ENCODE measurements at places on chromosomes 3 and 15.

- DNase-seq = no peak
Measured at GRCh38 chr3:13030684-13031083, 42.5 kb downstream of the IQSEC1 start.

- no peak for DNase-seq
Measured at GRCh38 chr3:101725890-101726275, 1.5 kb downstream of the CEP97 start.

- no peak for DNase-seq
Measured at GRCh38 chr3:151611419-151611818, 122.3 kb upstream of the AADACL2 start.

DNA sequence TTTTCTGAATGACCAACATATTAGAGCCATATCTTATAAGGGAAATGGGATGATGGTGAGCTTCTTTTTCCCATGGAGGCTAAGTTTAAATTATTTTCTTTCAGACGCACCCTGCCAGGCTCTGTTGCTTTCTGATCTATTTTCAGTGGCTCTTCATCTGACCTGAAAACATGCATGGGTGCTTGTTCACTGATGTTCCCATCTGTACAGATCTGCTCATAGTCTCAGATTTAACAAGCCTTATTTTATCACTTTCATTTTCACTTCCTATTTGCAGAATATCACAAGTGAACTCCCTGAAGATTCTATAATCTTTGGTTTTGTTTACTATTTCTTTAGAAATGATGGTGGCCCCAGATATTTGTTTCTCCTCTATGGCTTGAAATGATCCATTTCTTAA is 31.1 kb upstream of the SUCLG2 start:
- no peak for DNase-seq

DNA sequence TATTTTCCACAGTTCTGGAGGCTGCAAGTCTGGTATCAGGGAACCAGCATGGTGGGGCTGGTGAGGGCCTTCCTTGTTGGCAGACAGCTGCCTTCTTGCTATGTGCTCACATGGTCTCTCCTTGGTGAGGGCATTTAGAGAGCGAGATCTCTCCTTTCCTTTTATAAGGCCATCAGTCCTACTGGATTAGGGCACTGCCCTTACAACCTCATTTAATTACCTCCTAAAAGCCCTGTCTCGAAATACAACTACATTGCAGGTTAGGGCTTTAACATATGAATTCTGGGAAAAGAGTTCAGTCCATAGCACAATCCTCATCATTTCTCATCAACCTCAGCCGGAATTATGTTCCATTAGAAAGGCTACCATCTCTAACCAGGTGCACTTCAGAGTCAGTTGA is 21.9 kb downstream of the ISL2 start:
- DNase-seq = no peak

GRCh38 chr3:55937301-55937700 is 450.2 kb upstream of the WNT5A start:
- DNase-seq = no peak

DNA sequence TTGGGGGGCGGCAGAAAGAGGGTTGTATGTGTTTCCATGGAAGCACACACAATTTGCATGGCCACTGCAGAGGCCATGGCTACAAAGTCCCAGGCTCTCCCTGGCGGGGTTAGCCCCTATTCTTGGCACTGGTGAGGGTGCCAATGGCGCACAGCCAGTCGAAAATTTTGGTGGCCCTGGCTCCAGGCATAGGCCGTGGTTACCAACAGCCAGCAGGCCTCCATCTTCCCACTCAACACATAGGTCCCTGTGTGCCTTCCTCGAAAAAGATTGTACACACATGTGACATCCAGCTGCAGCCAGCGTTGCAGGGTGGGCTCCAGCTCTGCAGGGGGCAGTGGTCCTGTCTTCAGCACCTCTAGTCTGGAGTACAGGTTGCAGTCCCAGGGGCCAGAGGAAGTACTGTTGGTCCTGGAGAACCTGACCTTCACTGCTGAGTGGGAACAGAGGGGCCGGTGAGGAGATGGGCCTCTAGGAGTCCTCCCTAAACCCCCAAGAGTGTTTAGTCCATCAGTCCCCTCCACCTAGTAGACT is 7.1 kb downstream of the P4HTM start:
- DNase-seq = no peak

DNA sequence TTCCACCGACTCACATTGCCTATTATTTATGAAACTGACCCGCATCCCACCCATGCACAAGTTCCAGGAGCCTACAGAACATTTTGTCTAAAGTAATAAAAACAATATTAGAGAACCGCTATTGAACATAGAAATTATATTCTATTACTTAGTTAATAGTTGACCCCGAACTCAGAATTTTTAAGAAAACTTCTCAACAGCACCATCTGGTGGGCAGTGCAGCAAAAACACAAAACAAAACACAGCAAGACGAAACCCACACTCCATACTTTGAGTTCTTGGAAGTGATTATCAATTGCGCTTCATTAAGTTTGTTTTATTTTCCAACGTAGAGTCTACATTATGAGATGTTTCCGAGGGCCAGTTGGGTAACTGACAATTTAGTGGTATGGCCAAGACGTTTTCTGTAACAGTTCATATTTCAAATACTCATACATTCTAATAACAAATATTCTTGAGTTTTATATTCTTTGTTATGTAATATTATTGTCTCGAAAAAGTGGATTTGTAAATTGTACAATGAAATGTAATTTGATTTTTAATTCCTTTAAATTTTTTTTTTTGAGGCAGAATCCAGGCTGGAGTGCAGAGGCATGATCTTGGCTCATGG is 24.0 kb upstream of the C3orf70 start:
- DNase-seq = no peak

DNA sequence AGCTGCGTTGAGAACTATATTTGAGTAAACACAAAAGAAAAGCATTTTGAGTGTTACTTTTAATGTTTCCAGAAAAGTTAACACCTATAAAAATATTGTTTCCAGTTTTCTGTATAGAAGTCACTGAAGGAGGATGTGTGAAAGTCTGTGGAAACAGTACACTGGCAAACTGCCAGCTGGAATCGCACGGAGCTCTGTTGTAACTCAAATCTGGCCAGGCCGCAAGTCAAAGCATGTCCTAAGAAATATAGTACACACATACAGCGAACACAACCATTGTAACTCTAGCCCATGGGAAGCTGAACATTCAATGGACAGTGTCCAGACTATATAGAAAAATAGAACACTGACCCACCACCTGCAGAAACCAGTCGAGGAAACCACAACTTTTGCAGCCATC is 657.2 kb downstream of the FHIT start:
- DNase-seq = no peak

GRCh38 chr15:61483599-61483998 is 254.5 kb upstream of the RORA start:
- no peak for DNase-seq

- no peak for DNase-seq
Measured at GRCh38 chr3:161265916-161266571, 44.9 kb downstream of the NMD3 start.

- DNase-seq = peak; percentile 71
Measured at GRCh38 chr15:89874926-89875564, 18.7 kb downstream of the AP3S2 start.

GRCh38 chr15:63599401-63600000 is 2.3 kb downstream of the FBXL22 start:
- DNase-seq = no peak

DNA sequence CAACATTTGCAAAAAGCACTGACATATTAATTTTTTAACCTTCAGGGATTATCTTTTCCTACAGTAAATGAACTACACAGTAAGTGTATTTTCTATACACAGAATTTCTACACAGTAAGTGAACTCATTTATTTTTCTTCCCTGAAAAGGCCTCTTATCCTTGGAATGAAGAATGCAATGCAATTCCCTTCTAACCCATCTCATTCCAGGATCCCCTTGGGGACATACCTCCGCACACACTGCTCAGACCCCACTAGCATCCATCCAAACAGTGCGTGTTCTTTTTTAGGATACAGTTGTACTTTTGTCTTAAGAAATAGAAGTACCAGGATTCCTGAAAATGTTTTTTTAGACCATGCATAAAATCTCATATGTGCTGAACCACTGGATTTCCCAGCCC is 152.8 kb downstream of the UACA start:
- DNase-seq = no peak

DNA sequence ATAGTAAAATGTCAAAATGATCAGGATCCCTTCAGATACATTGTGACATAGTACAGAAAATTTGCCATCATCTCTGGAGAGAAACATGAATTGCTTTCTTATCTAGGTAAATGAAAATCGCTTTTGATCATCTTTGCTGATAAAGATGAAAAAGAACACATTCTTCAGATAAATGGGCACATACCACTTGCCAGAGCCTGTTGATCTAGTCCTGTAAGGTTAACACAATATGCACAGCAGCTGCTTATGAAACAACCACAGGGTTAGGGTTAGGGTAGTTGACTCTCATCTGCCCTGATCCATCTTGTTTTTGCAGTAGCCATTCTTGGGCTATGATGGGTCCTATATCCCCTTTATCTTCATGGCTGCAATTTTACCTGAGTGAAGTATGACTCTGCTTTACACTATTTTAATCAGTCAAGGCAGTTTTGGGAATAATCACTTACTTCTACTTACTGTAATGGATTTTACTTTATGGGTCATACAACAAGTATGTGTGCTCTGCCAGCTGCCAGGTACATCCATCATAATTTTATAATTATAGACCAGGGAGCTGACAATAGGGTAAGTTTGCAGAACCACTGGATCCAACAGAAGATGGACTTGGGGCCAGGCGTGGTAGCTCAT is 12.6 kb upstream of the SPINK8 start:
- no peak for DNase-seq

- DNase-seq = no peak
Measured at GRCh38 chr3:51974277-51974962, 444 bp upstream of the ABHD14A start.

DNA sequence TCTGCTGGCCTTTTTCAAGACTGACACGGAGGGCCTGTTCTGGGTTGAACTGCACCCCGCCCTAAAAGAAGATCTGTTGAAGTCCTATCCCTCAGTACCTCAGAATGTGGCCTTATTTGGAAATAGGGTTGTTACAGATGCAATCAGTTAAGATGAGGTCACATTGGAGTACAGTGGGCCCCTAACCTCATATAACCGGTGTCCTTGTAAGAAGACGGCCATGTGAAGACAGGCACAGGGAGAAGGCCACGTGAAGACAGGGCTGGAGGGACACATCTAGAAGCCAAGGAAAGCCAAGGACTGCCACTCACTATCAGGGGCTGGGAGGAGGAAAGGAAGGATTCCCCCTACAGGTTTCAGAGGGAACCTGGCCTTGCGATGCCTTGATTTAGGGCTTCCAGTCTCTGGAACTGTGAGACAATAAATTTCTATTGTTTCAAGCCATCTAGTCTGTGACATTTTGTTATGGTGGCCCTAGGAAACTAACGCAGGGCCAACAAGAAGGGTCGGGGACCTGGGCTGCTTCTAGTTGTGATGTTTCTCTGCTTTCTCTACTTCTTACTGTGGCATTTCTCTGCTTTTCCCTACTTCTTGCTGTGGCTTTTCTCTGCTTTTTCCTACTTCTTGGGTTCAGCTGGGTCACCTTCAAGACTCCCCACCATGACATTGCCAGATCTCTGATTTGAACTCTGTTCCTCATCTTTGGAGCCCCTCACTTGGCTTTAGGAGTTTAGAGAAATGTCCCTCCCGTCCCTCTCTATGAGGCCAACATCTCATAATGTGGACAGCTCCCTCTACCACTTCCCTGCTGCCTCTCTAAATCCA is 4.8 kb upstream of the CCDC174 start:
- no peak for DNase-seq

DNA sequence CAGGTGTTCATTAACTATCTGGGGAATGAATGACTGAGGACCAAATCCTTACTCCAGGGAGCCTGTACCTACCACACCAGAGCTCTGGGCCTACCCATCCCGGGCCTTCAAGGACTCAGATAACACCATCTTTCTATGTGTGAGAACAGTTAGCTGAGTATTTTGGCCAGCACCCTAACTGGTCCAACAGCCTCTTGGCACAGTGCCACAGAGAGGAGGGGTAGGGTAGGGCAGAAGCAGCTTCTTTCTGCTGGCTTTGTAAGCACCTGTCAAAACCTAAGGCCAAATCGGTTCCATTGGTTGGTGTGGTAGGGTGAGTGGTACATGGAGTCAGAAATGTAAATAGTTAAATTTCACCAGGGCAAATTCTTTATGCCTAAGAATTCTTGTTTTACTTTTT is 26.7 kb downstream of the ISL2 start:
- DNase-seq = no peak

DNA sequence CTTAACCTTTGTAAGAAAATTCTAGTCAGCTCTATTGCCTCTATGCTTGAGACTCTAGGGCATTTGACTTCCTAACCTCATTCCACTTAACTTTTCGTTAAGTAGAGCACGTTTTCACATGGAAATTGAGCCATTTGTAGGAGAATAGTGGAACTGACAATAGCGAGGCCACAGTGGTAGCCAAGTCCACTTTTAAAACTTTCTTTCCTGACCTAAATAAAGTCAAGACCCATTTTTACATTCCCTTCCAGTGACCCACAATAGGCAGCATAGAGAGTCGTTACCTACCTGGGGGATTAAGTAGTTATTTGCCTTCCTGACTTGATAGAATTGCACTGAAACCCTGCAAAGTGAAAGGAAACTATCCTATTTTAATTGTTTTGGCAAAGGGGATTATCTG is 386.0 kb upstream of the NECTIN3 start:
- DNase-seq = no peak

DNA sequence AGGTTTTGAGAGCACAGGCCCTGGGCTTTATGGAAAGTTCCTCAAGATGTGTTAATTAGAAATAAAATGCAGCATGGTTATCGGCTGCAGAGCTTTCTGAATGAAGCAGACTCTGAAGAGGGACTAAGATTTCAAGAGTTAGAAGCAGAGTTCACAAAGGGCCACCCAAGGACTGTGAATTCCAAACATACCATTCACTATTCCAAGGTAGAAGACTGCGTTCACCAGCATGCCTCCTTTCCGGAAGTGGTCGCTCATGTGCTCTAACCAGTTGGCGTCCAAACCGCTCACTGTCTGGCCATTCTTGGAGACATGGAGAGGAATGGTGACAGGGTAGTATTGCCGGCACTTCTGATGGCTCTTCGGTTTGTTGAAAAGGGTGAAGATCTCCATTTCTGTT is 104.9 kb downstream of the OXNAD1 start:
- no peak for DNase-seq

DNA sequence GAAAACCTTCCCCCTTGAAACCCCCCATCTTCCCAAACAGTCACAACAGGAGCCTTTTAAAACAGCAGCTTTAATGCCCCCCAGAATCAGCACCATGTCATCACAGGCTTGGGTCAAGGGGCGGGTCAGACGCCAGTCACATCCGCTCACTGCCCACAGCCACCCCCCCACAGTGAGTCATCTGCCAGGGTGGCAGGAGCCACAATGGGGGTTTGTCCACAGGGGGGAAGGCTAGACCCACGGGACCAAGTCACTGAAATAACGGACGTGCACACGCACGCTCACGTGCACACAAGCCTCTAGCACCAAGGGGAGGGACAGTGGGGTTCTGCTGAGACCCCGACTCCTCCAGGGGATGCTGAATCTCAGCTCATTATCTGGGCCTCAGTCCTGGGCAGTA is 441 bp upstream of the UCN2 start:
- no peak for DNase-seq

DNA sequence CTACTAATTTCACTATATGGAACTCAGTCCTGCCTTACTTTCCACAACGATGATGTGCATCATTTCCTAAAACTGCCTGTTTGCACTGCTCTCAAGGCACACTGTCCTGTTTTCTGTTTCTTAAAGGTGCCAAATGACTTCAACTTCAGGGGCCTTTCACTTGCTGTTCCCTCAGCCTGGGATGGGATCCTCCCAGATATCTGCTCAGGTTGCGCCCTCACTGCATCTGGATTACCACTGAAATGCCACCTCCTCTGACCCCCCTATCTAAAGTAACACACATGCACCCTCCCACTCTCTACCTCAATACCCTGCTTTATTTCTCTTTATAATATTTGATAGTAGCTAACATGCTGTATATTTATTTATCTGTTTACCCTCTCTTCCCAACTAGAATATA is 123.8 kb upstream of the CMC1 start:
- DNase-seq = no peak

All from stimulated activated CD4-positive, alpha-beta T cell treated with anti-CD3 and anti-CD28 coated beads, Interleukin-15, amount 100 ng/mL, for 1 hour (primary cell).